ENCODE measurements at places on chromosomes 3 and 15.

GRCh38 chr3:189267981-189268613, 96.3 kb downstream of the TPRG1 start:
- DNase-seq: no peak

DNA sequence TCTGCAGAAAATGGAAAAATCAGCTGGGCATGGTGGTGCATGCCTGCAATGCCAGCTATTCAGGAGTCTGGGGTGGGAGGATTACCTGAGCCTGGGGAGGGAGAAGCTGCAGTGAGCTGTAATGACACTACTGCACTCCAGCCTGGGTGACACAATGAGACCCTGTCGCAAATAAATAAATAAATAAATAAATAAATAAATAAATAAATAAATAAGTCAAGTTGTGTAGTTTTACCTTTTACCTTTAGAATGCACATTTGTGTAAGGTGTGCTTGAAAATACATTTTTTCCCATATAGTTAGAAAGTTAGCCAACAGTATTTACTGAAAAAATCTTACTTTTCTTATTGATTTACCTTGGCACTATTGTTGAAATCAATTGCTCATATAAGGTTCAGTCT, 515.6 kb downstream of the NAALADL2 start:
- no peak for DNase-seq

DNA sequence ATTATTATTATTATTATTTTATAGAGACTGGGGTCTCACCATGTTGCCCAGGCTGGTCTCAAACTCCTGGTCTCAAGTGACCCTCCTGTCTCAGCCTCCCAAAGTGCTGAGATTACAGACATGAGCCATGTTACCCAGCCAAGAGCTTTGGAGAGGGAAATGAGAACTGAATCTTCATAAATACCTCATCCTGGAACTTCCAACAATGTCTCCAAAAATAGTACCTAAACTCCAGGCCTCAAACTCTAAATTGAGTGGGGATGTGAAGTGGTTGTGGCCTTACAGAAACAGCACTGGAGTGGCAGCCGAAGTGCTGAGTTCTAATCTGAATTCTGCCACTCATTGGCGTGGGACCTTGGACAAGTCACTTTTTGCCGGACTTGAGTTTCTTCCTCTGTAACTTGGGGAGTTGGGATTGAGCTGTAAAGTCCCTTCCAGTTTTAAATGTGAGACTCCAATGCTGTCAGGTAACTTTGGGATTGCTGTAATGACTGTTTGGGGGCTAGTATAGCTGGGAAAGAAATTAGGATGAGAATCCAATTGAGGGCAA, 10.0 kb upstream of the SRP14 start:
- no peak for DNase-seq

- no peak for DNase-seq
Measured at GRCh38 chr15:48373821-48374451, 42.7 kb downstream of the DUT start.

DNA sequence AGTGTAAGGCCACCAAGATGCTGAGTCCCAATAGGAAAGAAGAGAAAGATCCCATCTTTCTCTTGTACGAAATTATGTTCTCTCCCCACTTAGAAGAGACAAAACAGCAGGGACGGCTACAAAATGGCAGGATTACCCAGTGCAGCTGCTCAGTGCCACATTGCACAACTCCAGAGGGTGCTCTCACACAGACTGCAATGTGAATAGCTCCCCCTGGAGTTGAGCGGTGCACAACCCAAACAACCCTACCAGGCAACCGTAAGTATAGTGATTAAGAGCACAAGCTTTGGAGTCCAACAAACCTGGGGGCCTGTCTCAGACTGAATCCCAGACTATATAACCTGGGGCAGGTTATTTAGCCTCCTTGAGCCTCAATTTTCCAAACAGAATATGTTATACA, 3.1 kb upstream of the BHLHE40 start:
- DNase-seq: peak; percentile 59

- DNase-seq: no peak
Measured at GRCh38 chr15:57827021-57827420, 120.5 kb downstream of the POLR2M start.

DNA sequence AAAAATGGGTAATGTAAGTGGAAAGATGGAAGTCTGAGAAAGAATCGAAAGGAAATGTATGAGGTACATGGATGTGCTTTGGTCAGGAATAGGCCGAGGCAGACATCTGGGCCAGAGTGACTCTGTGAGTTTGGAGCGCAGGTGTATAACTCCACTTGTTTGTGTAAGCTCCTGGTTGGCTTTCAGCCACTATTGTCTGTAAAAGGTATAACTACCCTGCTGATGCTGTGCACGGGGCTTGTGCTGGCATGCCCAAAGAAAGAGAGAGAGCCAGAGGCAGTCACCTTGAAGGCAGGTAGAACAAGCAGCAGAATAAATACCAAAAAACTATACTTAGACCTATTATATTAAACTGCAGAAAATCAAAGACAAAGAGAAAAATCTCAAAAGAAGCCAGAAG, 32.7 kb upstream of the CD96 start:
- DNase-seq: no peak

DNA sequence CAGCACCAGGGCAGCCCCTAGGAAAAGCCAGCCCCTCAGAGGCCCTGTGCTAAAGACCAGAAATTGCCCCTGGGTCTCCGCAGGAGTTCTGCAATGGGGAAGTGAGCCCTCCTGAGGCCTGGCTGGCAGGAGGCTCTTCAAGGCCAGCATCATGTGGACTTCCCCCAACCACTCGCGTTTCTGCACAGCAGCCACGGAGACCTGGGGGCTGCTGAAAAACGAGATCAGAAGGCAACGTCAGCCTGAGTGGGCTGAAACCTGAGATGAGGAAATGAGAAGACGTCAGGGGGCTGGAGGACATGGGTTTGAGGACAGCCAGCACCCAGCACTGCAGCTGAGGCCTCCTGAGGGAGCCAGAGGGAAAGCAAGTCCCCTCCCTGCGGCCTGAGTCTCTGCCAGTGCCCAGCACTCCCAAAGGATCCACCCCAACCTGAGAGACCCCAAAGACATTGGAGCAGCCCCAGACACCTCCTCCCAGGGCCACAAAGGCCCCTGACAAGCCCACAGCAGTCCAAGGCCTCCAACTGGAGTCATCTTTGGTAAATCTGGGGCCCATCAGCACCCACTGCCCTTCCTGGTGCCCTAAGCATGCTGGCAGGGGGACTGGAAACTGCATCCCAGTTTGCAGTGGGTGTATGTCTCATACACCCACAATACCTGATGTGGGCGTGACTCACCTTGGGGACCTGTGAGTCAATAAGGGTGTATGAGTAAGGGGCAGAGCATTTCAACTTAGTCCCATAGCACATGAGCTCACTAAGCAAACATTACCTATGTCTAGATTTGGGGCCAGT, 29.2 kb upstream of the CYP11A1 start:
- peak; percentile 77 for DNase-seq

DNA sequence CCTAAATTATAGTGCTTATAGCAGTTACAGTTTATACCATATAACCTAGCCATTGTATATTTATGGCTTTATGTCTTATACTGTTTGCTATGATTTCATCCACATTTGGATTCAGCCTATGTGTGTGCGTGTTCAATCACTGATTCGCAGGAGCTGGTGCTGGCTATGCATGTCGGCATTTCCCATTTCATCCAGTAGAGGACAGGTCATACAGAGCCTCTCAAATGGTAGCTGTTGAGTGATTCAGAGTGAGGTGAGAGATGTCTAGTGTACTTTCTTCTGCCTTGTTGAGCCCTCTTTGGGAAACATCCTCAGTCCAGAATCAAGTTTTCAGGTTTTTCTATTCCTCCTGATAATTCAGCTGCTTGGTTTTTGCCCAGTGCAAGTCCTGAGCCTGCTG, 76.1 kb downstream of the FRMD4B start:
- no peak for DNase-seq

DNA sequence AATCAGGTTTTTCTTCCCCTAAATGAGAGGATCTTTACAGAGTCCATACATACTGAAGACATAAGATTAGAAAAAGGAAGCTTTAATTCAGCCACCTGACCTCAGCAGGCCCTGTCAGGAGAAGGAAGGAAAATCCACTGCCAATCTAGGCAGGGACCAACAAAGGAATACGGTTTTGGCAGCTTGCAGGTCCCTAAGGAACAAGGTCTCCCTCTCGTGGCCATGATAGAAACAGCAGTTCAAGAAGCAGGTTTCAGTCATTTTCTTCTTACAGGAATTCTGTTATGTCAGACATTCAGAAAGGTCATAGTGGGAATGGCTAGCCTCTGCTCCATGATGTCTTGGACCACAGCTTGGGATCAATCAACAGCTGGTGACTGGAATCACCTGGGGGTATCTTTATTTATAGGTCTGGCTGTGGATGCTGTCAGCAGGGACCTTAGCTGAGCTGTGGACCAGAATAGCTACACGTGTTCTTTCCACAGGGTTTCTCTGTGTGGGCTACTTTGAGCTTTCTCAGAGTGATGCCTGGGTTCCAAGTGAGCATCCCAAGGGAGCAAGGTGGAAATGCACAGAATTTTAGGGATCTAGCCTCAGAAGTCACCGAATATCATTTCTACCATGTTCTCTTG, 9.4 kb upstream of the CMSS1 start:
- DNase-seq: no peak

DNA sequence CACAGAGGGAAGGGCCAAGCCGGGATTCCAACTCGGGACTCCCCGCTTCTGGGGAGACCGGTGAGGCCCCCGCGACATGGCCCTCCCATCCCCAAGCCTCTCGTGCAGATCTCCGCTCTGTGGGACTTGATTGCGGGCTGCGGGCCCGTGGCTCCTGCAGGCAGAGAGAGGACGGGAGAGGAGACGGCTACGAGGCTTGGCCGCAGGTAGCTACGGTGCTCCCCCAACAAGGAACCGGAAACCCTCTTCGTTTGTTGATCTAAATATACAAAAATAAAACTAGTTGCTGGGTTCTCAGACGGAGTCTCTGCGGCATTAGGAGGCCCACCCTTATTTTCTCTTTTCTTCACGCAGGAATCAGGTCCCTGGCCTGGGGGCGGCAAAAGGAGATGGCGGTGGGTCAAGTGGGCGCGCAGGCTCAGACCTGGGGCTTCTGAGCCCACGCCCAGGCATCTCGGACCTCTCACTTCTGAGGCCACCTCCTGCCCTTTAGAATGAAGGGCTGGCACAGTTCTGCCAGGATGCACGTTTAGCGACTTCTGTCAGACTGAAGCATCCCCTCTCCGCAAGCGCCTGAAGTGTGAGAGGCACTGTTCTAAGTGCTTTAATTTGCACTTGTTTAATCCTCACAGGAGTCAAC, 10.9 kb downstream of the GNB5 start:
- DNase-seq: no peak

DNA sequence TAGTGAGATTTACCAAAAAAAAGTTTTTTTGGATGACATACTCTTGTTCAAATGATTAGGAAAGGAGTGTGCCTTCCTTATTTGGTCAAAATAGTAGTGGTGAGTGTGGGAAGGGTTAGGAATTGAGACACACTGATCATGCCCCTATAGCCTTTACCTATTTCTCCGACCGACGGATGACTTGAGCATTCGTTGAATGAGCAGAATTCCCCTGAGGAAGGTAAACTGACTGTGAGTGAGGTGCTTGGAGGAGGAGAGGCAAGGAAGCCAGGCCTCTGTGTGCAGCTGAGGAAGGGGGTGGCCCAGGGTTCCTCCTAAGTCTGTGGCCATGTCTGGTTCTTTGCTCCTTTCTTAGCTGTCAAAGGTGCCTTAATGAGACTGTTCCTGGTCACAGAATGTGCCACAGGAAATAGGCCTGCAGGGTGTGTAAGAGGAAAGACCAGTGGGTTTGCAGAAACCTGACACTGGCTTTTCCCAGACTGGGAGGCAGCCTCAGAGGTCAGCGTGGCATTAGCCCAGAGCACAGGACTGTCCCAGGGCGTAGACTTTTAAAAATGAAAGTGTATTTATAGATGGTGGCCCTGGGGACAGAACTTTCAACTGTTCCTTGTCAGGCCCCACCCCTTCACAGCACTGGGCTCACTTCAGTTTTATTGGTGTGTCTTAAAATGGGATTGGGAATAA, 307.7 kb upstream of the C2CD4B start:
- DNase-seq: no peak

DNA sequence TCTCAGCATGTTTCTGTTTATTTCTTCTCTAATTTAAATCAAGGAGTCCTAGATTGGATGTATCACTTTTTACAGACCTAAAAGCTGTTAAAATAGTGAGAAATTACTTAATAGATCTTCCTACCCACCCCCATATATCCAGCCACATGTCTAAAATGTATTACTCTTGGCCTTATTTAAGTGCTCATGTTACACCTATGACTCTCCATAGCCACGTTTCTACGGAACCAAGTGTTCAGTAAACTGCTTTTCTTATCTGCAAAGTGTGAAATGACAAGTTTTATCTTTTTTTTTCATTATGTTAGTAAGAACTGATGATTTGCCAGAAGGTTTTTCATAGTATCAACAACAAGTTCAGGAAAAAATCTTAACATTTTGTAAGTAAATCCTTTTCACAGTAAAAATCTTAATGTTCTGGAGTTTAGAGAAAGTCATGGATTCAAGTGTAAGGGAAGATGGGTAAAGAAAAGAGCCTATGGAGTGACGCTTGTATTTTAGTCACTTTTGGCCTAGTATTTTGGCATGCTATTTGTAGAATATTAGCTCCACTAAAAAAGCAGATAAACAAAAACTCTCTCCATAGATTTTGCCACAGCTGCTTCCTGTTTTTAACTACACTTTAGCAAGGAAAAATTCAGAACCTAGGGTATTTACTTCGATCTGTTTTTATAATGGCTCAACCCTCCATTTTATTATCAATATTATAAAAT, 41.2 kb upstream of the IGSF10 start:
- DNase-seq: no peak

- DNase-seq: no peak
Measured at GRCh38 chr3:98449606-98450193, 13.3 kb upstream of the OR5K1 start.

GRCh38 chr3:129827765-129828164, 65.7 kb downstream of the TMCC1 start:
- peak; percentile 25 for DNase-seq

- no peak for DNase-seq
Measured at GRCh38 chr15:80841541-80841940, 62.4 kb downstream of the CEMIP start.

GRCh38 chr3:173238091-173238490, 97.1 kb upstream of the SPATA16 start:
- DNase-seq: no peak

DNA sequence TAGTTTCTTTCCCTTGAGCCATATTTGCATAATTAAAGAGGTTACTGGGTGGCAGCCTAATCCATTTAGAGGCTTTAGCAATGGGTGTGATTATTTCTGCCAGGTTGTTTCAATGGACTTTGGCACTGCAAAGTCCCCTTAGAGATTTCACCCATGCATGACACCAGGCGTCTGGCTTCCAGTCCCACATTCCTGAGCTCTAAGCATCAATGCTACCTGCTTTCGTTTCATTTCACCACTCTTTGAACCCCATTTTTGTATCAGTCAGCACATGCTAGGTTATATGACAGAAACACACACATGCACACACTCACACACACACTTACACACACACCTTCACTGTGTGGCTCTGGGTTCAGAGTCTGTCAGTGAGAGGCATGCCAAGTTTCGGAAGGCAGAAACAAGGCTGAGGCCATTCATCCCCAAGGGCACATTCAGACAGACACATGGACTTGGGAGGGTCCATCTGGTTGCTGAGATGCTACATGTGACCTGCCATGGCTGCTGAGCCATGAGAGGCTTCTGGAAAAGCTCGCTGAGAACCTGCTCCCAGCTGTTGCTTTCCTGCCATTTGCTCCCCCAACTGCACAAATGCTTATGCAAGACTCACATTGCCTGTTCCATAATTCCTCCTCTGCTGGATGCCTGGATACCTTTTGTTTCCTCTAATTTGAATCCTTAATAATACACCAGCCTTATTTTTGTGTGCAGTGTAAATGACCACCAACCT, 354.1 kb downstream of the GABRG3 start:
- DNase-seq: no peak

- no peak for DNase-seq
Measured at GRCh38 chr3:186361246-186361761, 730 bp downstream of the DGKG start.

Data from stimulated activated naive CD8-positive, alpha-beta T cell treated with anti-CD3 and anti-CD28 coated beads, Interleukin-15, amount 100 ng/mL, for 72 hours (primary cell).